Heart left ventricle (tissue), 16 donors: ENCODE measurements at places on chromosomes 2 and 18. TPM values are rescaled to one million over a fixed set of nuclear protein-coding genes. Genes with fewer than 3 reads are reported as not detected.
A peak's percentile ranks its signal among the peaks of the same experiment; 100 is the strongest.

DNA sequence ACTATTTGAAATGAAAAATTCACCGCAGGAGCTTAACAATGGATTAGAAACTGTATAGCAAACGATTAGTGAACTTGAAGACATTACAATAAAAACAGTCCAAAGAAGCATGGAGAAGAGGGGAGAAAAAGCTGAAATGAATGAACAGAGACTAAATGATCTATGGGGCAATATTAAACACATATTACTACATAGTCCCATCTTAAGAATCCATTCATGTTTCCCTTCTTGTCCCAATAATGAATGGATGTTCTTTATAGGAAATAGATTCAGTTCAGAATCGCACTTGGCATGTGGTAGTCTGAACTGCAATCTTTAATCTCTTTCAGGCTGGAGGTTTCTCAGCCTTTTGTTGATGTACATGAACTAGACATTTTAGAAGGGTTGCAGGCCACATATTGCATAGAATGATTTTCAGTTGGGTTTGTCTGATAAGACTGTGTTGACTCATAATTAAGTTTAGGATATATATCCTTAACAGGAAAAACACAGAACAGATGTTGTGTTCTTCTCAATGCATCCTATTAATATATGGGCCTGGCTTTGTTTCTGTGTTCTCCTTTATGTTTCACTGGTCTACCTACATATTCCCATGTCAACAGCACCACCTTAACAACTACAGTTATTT, 27.9 kb downstream of the CCDC88A start:
- DNase-seq: no peak
- H3K27me3 ChIP-seq: no peaks in the 10 kb centered on the region
- no peaks in the 10 kb centered on the region for H3K4me1 ChIP-seq
- H3K27ac ChIP-seq: no peak overlapping the region

- no peak for DNase-seq
- H3K27ac ChIP-seq: no peak overlapping the region
- peaks cover 6% of the 10 kb centered on the region for H3K4me1 ChIP-seq
- H3K36me3 ChIP-seq: peaks cover 60% of the 10 kb centered on the region
Observed at GRCh38 chr2:73239776-73240175, 5.7 kb downstream of the CCT7 start.

GRCh38 chr18:985212-985661, 80.6 kb downstream of the ADCYAP1 start:
- H3K27ac ChIP-seq: no peak overlapping the region
- H3K36me3 ChIP-seq: no peaks in the 10 kb centered on the region
- no peak overlapping the region for H3K4me3 ChIP-seq
- peak; percentile 45 for DNase-seq
- H3K4me1 ChIP-seq: peaks cover 8% of the 10 kb centered on the region

The TCF7L1 gene
- total RNA-seq: 2.4 TPM
